ENCODE measurements at places on chromosomes 7 and 10.

DNA sequence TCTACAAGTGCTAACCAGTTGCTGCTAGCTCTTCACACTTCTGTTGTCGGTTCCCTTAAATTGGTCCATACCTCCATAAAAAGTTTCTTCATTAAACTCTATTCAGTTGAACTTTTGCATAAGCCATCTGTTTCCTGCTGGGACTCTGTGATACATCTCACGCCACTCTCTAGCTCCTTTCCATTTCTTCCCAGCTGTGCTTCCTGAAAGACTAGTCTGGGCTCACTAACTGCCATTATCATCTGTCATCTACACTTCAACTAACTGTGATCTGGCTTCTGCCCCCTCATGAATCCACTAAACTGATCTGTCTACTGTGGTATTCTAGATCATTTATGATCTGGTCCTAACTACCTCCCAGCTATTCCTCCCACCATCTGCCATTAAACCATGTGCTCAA is 78.3 kb downstream of the ELAPOR2 start:
- no peak for DNase-seq

DNA sequence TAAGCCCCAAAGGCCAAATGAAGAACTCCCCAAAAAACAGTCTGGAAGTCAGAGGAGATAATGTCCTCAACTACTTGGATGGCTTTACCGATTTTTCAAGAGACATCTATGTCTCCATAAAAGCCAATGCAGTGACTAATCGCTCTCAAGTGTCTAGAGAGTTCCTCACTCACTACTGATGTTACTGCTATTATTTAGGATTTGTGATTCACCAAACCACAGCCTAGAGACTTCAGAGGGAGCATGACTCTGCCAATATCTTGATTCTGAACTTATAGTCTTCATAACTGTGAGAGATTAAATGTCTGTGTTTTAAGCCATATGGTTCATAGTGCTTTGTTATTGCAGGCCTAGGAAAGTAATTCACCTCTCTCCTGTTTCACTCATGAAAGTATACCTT is 160.2 kb downstream of the IPMK start:
- no peak for DNase-seq

DNA sequence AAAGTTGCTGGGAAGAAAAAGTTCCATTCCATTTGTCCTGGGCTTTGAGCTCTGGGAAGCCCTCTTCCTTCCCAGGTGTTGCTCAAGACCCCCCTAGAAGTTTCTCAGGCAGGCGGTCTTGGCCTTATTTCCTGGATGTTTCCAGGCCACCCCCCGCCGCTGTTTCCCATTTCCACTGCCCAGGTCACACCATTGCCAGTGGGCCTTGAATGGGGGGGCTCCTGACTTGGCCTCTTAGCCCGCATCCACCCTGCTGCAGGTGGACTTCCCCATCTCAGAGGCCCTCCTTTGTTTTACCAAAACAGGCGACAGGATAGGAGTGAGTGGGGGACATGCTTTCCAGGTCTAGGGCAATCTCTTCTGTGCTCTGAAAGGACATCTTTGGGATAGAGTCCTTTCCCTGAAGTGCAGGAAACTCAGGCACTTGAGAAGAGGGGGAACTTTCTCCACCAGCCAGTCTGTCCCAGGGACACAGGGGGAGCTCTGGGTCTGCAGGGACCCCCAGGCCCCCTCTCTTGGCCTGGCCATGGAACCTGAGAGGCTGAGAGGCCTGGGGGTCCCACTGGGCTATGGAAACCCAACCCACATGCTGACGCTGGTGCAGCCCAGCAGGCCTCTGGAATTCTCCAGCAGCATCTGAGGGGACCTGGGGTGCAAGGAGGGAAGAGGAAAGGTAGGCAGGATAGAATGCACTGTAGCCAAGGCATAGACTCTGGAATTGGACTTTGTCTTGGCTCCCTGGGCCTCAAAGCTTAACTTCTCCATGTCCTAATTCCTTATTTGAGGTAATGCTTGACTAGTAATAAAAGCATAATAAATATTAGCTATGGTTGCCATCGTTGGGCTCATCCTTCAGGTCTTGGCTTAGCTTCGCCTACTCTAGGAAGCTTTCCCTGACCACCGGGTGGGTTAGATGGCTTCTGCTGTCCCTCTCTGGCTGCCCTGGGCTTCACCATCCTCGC is 17.6 kb downstream of the NEURL1 start:
- DNase-seq: no peak

GRCh38 chr7:107961405-107961804 is 41.6 kb downstream of the LAMB1 start:
- no peak for DNase-seq

DNA sequence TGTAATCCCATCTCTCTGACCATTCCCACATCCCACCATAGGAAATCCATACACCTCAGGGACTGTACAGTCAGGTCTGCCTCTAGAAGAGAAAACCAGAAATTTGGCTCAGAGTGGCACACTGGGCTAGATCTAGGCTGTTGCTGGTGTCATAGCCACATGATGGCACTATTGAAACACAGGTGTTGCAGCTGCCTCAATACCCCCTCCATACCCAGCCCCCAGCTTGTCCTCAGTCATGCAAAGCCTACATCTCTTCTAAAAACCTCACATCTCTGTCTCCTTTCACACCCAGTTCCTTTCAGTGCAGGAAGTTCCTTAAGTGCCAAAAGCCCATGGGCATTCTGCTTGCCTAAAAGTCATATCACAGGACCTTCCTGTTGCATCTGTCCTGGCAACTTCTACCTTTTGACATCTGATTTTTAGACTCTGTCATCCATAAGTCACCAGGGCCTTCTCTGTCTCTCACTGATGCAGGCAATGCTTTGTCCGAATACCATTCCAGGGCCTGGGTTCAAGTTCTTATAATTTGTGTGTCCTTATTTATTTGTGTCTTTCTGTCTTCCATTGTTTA is 27.0 kb upstream of the HIBADH start:
- DNase-seq: peak; percentile 24

DNA sequence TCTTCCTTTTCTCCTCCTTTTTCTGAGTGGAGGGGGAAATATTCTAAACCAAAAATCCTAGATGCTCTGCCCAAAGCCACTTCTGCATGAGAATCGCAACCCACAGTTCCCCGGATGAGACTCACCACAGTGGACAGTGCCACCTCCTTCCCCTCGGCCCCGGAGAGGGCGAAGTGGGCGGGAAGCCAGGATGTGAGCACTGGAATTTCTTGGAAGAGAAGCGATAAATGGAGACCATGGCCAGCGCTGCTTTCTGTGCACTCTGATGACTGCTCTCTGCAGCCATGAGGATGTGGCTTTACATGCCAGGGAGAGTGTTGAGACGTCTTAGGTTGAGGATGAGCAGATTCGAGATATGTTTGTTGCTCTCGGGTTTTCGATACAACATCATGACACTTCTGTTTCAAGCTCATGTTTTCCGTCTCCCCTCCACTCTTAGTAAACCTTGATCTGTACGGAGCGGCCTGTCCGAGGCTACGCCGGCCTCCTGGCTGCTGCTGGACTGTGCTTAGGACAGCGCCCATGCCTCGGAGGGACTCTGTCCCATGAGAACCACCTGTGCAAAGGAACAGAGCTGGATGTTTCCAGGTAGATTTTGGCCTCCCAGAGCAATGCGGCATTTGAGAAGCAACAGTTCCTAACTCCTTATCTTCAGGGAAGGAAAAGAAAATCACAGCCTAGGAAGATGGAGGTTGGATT is 414.6 kb upstream of the FOXK1 start:
- DNase-seq: no peak

All from activated CD4-positive, alpha-beta memory T cell treated with anti-CD3 and anti-CD28 coated beads for 36 hours (primary cell).